Aorta (tissue), 5 donors: ENCODE measurements at places on chromosomes 5 and 9. TPM values are rescaled to one million over a fixed set of nuclear protein-coding genes. Genes with fewer than 3 reads are reported as not detected.
A peak's percentile ranks its signal among the peaks of the same experiment; 100 is the strongest.

GRCh38 chr5:59792983-59793585, 100.4 kb downstream of the PDE4D start:
- peak; percentile 81 for DNase-seq

DNA sequence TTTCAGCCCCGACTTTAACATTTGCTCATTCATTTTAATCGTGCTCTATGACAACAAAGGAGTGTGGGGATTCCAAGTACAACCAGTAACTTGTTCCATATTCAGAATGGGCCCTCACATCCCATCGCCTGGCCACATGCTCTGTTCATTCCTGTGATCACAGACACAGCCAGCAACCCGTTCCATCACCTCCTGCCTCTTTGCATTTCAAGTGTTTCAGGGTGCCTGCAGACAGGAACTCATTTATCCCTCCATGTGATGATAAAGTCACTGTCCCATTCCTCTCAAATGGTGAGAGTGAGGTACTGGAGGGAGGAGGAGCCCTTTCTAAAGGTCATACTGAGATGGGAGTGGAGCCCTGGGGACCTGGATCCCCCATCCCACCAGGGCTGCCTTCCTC, 571.1 kb downstream of the MAT2B start:
- no peak for DNase-seq

DNA sequence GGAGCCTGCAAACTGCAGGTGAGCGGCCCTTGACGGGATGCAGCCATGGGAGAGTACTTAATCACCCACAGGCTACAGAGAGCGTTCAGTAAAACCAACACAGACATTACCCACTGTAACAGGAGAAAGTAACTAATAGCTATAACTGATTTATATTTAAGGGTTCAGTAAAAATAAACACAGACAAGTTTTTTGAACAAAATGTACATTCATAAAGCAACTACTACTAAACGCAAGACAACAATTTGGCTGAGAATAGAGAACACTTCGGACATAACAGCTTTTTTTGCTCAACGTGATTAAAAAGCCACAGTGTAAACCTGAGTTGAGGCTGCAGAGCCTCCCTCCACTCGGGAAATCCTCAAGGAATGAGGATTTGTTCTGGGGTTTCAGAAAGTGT, 61.7 kb downstream of the LIFR start:
- no peak for DNase-seq

- no peak for DNase-seq
Measured at GRCh38 chr9:102273952-102274351, 535.5 kb upstream of the GRIN3A start.

DNA sequence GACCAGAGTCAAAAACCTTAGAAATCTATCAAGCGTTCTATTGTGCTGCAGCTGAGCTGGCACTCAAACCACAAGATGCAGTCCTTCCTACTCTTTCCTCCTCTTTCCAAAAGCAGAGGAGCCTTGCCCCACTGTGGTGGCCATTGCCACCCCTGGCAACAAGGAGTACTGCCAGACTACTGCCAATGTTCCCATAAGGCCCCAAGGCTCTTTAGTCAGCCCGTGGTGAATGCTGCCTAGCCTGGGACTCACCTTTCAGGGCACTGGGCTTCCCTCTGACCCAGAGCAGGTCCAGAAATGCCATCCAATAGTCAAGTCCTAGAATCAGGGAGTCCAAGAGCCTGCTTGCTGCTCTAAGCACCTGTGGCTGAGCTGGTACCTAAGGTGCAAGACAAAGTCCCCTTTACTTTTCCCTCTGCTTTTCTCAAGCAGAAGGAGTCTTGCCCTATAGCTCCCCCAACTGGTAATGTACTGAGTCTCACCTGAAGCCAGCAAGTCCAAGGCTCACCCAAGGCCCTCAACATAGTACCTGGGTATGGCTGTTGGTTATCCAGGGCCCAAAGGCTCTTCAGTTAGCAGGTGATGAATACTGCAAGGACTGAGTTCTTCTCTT, 219.4 kb downstream of the ATPSCKMT start:
- no peak for DNase-seq

GRCh38 chr9:7467186-7467585, 332.4 kb downstream of the DMAC1 start:
- DNase-seq = no peak

- DNase-seq = no peak
Measured at GRCh38 chr5:18465833-18466681, 831.8 kb downstream of the TAF11L14 start.

DNA sequence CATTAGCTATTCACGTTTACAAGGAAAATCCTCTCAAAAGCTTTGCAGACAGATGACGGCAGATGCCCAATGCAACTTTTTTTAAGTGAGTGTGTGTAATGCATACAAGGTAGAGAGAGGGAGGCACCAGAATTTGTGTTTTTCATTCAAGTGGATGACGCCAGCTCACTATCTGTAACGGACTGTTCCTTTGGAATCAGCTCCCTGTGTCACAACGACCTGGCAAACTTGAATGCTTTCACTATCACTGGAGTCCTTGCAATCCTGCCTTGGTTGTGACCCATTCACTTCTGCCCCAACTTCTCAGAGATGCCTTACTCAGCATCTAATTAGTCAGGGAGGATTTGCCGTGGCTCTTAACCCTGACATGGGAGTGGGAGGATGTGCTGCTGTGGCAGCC, 148.5 kb downstream of the BNC2 start:
- DNase-seq = no peak

- no peak for DNase-seq
Measured at GRCh38 chr9:114697951-114698351, 16.0 kb upstream of the TEX48 start.

GRCh38 chr9:137028263-137029057, 423 bp upstream of the ABCA2 start:
- DNase-seq = peak; percentile 87

GRCh38 chr5:34411470-34412346, 244.4 kb upstream of the RAI14 start:
- no peak for DNase-seq

The SLC22A4 gene
- total RNA-seq = 5.5 TPM

The DBH gene
- not detected for total RNA-seq

The RRAGA gene
- total RNA-seq = 87.2 TPM

The CCL27 gene
- total RNA-seq = not detected

The ARID3C gene
- not detected for total RNA-seq

The WDR38 gene
- not detected for total RNA-seq

The DMXL1 gene
- total RNA-seq = 50.8 TPM

The CARD6 gene
- total RNA-seq = 19.8 TPM

The ZNF462 gene
- total RNA-seq = 15.1 TPM
